ENCODE measurements at places on chromosomes 13 and 19.

DNA sequence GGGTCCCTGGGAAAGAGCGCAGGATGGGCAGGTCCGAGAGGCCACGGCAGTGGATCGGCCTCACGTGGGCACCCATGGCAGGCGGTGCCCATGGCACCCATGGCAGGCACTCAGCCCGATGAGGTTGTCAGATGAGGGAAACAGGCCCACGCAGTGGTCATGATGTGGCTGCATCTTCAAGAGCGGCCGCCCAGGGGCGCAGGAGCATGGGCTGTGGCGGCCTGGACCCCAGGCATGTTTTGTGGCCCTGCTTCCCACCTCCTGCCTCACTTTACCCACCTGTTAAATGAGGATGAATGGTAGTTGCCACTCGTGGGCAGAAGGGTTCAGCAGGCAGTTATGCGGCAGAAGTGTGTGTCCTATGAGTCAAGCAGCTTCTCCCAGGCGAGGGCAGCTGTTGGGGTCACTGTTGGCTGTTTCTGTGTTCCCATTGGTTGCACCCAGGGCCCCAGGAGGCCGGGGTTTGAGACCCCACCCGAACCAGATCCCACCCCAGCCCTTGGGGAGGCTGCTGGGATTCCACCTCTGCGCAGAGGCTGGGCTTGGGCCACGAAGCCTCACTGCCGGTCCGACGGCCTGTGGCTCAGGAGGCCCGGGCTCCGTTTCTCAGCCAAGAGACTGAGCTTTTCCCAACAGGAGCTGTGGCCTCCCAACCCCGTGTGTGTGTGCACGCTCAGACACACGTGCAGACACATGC lies 30.0 kb downstream of the CSNK1G2 start:
- DNase-seq = no peak

- no peak for DNase-seq
These were observed 92.3 kb downstream of the DOCK9 start for GRCh38 chr13:98885600-98885999.

GRCh38 chr13:27644302-27644701 lies 22.6 kb downstream of the POLR1D start:
- peak; percentile 48 for DNase-seq

- DNase-seq = no peak
These were observed 43.1 kb downstream of the LHFPL6 start for GRCh38 chr13:39559847-39560246.

DNA sequence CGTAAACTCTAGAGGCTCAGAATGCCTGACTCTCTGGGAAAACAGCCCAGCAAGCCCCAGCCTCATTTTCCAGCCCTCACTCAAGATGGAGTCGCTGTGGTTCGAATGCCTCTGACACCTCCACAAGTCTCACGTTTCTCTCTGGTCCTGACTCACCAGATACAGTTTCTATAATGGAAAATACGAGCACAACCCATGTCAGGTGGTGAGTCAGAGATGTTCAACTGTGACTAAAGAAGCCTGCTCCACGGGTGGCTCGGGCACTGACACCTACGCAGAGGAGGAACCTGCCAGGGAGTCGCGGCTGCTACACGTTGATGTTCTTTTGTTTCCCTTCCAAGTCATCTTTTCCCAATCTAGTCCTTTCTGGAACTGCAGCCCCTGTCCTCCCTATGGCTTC lies 87.1 kb upstream of the STK24 start:
- DNase-seq = peak; percentile 78

DNA sequence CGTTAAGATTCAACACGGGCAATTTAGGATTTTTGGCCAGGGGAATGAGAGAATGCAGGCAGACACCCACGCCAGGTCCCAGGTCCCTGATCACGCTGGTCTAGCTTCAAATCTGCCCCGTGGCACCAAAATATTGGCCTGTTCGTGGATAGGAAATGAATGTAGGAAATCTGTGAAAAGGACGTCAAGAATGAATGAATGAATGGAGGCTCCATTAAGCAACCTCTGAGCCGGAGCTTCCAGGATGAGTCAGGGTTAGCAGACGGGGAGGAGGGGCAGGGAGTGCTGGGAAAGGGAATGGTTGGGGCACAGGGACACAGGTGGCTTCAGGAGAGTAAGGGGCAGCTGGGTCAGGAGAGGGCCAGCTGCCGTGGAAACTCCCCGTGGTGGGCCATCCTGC lies 4.2 kb downstream of the SULT2B1 start:
- peak; percentile 78 for DNase-seq

GRCh38 chr19:48934837-48935236 lies 1.3 kb downstream of the DHDH start:
- DNase-seq = no peak

GRCh38 chr19:11766597-11767591 lies at the start of gene ZNF441:
Gene ZNF441, plus strand, starts transcription at chr19:11767000. Its CDS starts 194 bp downstream, at chr19:11767194.
- DNase-seq = peak; percentile 94

GRCh38 chr13:30805132-30805537 lies 69.8 kb downstream of the ALOX5AP start:
- DNase-seq = no peak

DNA sequence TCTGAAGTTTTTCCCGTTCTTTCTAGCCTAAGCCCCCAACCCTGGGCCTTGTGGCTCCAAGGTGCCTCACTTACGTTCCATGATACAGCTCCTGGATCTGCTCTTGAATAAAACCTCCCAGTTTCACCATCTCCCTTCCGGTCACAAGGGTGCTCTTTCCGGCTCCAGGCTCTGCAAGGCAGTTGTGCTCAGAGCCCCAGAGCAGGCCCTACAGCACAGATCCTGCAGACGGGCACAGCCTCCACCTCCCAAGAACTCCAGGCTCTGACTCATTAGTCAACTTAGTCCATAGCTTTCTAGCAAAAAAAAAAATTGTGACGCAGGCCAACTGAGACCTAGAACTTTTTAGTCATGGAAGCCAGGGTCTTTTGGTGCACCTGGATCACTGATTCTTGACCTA lies 33.9 kb upstream of the SLC7A10 start:
- peak; percentile 28 for DNase-seq

DNA sequence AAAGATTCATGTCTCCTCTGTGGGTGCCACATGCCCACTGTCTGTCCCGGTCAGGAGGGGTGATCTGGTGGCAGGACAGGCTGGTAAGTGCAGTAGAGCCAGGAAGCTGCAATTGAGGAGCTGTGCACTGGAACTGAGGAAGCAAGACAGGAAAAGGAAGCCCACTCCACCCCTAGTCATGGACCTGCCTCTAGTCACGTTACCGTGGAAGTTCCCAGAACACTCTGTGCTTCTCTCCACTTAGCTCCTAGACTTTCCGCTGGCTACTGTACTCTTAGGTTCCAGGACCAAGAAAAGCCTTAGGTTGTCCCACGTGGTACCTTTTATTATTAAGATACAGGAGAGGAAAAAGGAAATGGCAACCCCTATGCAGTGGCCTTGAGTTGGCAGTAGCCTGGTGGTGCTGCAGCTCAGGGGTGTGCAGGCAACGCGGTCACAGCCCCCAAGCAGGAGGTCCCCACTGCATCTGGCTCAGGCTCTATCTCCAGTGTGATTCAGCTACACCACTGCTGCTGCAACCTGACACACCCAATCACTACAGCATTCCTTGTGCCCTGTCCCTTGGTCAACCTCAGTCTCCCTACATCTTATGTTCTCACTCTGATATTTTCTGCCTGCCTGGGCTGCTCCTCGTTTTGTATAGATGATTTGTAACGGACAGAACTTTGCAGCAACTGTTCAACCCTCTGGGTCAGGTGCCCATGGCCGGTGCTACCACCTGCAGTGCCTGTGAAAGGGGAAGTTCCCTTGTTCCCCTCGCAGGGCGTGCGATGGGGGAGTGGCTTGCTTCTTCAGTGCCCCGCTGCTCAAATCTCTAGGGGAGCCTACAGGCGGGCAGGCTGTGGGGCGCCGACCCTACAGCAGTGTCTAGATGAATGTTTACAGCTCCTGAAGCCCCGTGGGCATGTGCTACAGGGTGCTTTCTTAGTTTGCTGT lies 24.4 kb upstream of the GPR12 start:
- no peak for DNase-seq

GRCh38 chr13:46295491-46296114 lies 83.9 kb downstream of the LRRC63 start:
- no peak for DNase-seq

DNA sequence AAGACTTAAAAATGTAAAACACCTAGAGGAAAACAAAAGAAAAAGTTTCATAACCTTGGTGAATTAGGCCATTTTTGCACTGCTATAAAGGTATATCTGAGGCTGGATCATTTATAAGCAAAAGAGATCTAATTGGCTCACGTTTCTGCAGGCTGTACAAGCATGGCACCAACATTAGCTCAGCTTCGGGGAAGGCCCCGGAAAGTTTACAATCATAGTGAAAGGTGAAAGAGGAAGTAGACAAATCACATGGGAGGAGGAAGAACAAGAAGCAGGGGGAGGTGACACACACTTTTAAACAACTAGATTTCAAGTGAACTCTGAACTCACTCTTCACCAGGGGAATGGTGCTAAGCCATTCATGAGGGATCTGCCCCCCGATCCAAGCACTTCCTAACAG lies 1358.5 kb upstream of the PCDH9 start:
- DNase-seq = no peak

DNA sequence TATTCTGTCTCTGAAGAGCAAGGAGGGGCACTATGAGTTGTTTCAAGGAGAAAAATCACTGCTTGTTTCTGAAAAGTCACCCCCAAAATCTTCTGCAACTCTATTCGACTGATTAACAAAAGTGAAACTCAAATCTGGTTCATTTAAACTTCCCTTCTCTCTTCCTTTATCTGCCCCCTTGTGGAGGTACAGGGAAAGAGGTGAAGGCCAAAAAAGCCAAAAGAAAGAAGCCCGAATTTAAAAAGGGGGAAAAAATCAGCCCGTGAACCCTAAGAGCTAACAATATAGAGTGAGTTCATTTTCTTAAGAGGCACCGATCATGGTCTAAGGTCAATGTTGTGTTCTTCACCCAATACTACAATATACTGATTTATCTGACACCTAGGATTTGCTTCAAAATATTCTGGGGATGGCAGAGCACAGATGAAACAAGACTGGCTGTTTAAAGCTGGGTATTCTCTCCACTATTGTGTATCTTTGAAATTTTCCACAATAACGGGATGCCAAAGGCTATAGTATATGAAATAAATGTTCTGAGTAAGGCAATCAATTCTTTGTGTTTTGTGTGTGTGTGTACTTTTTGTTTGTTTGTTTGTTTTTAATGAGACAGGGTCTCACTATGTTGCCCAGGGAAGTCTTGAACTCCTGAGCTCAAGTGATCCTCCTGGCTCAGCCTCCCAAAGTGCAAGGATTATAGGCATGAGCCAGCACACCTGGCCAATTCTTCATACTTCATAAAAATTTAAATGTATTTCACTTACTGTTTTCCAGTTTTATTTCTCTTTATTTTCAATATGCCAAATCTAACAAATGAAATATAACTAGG lies 55.0 kb upstream of the EEF1AKMT1 start:
- DNase-seq = peak; percentile 64

DNA sequence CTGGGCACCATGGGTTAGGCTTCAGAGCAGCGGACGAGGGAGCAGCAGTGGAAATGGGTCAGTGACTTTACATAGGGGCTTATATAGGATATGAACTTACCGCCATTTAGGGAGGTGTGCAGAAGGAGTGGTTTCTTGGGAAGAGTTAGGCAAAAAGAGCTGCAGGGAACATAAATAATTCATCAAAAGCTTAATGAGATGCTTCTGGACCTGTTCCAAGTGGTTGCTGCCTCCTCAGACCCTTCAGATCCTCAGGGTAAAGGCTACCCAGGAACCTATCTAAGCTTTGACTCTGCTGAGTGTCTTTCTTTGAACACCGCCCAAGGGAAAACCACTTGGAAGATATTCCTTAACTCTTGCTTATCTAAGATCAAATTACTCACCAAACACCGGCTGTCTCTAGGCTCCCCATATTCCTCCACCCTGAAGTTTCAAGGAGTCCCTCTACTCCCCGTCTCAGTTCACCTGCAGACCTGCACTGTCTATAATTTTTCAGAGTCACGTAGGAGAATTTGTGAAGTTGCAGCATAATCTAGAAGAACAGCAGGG lies at the start of gene IGFL4:
Gene IGFL4 (minus strand): TSS at position 51 of the 549 bp plus-strand sequence. CDS start 40 bp downstream, at position 11.
- DNase-seq = peak; percentile 89

DNA sequence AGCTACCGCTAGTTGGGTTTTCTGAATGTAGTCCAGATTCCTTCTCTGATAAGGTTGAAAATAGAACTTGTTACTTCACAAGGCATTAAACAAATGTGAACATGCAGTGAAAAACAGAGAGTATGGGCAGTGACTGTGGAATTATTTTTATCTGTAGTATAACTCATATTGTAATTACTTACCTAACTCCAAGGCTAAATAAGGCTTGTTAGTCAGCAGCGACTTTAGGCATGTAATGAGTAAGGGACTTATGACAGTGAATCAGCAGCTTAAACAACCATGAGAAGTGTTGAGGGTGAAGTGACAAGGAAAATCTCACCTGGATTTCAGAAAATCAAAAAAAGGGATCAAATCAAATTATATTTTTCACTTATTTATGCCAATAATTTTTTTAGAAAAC lies 1719.5 kb upstream of the MIR17HG start:
- DNase-seq = no peak
